GM03348 (cell line): ENCODE measurements at places on chromosomes 12 and 14.
A peak's percentile ranks its signal among the peaks of the same experiment; 100 is the strongest.

GRCh38 chr14:31241450-31242114 is 34.0 kb upstream of the HECTD1 start:
- no peak for DNase-seq

- no peak for DNase-seq
Measured at GRCh38 chr12:32265951-32266350, 133.4 kb upstream of the FGD4 start.

DNA sequence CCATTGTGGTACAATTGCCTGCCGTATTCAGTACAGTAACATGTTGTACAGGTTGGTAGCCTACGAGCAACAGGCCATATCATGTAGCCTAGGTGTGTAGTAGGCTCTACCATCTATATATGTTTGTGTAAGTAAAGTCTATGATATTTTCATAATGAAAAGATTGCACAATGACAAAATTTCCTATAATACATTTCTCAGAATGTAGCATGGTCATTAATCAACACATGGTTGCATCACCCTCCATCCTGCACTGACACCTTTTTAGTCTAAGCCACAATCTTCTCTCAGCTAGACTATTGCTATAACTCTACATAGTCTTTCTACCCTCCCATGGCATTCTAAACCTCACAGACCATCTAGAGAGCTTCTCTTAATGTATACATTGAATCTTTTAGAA is 158.5 kb upstream of the HMGA2 start:
- DNase-seq: no peak

DNA sequence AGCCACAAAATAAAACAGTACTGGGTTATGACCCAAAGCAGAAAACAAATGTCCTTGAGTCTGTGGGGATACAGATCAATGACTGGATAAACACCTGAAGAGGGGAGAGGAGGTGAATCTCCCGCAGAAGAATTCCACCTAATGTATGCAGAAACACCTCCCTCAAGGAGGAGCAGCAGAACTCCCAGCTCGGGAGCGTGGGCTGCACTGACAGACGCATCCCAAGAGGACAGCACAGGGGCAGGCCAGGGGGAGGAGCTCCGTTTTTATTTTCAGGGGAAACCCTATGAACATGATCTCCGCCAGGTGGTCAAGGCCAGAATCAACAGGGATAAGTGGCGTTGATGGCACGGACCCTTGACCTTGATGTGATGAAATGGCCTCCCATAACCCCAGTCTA is 41.8 kb upstream of the PPP2R5C start:
- DNase-seq: no peak

DNA sequence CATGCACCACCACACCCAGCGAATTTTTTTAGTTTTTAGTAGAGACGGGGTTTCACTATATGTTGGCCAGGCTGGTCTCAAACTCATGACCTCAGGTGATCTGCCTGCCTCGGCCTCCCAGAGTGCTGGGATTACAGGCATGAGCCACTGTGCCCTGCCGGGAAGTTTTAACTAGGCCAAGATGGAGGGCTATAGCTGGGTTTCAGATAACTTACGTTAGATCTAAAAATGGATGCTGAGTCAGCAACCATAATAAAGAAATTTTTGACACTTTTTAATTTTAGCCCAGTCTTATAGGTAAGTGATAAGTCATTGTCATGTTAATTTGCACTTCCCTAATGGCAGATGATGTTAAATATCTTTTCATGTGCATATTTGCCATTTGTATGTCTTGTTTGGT is 14.4 kb downstream of the ZDHHC17 start:
- no peak for DNase-seq

DNA sequence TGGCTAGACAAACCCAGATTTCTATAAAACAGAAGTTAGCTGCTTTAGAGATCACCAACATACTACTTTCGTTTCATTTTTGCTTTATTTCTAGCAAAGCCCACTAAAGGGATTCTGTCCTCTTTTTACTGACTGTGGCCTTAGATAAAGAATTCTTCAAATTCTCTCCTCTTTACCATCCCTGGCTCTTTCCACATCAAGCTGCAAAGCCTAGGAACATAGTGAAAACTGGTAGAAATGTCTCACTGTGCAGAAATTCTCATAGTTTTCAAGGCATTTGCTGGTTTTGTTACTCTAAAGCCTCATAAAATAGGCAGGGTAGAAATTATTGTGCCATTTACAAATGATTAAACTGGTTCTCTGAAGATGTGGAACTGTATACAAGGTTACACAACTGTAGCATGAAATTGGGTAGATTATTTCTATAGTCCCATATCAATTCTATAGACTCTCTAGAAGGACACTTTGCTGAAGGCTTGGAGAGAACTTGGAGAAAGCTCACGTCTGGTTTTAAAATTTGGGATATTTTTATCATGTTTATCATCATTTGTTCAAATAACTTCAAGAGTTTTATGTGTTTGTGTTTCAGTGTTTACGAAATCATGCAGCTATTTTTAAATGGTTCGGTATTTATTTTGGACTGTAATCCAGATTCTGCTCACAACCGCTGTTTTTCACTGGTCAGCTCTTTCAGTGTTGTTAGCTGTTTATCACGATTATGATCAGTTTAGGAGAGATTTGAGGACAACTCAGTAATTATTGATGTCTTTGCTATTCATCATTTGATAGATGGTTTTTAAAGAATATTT is 36.7 kb upstream of the CSRP2 start:
- peak; percentile 35 for DNase-seq

GRCh38 chr14:96627386-96627785 is 125.2 kb downstream of the PAPOLA start:
- DNase-seq: no peak

- DNase-seq: no peak
Measured at GRCh38 chr12:1808036-1808797, 12.1 kb upstream of the LRTM2 start.

- no peak for DNase-seq
Measured at GRCh38 chr12:56867216-56867615, 67.0 kb downstream of the SDR9C7 start.

GRCh38 chr12:109831929-109832328 is 1.3 kb downstream of the TRPV4 start:
- no peak for DNase-seq

GRCh38 chr12:13834241-13834640 is 147.2 kb downstream of the GRIN2B start:
- no peak for DNase-seq

- DNase-seq: peak; percentile 47
Measured at GRCh38 chr12:114368685-114369452, 37.1 kb downstream of the TBX5 start.

- peak; percentile 87 for DNase-seq
Measured at GRCh38 chr12:51531978-51532497, 59.0 kb upstream of the SCN8A start.

GRCh38 chr12:75933101-75933500 is 98.5 kb downstream of the PHLDA1 start:
- peak; percentile 72 for DNase-seq

- no peak for DNase-seq
Measured at GRCh38 chr14:62308316-62308715, 546.1 kb downstream of the SNAPC1 start.

DNA sequence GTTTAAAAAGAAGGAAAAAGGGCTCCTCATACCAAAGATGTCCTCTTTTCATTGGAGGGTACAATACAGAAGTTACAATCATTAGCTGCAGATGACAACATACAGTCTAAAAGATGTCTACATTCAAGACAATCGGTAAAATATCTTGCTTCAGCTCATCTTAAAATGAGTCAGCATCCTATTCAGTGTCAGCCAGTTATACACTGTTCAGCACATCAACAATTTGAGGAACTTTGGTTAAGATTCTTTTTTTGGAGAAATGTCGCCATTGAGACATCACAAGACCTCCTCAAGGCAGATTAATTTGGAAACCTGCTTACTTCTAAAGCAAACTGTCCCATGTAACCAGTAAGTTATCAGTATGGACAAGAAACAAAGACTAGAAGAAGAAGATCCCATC is 100.7 kb upstream of the SLC38A4 start:
- no peak for DNase-seq

GRCh38 chr14:63642656-63643382 is 1.1 kb upstream of the WDR89 start:
- no peak for DNase-seq

DNA sequence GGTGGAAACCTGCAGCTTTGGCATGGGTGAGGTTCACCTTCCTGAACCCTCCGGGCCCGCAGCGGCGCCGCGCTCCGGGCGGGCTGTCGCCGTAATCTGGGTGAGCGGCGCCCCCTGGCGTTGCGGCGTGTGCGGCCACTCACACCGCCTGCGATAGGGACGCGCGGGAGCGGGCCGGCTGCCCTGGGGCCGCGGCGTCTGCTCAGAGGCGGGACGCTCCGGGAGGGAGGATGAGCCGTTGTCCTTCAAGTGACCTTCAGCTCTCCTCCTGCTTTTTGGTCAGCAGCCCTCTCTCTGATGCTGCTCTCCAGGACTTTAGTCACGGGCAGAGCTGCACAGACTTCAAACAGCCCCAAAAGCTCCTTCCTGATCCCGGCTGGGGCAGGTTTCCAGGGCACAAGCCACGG is 211.7 kb upstream of the FKBP4 start:
- peak; percentile 93 for DNase-seq

DNA sequence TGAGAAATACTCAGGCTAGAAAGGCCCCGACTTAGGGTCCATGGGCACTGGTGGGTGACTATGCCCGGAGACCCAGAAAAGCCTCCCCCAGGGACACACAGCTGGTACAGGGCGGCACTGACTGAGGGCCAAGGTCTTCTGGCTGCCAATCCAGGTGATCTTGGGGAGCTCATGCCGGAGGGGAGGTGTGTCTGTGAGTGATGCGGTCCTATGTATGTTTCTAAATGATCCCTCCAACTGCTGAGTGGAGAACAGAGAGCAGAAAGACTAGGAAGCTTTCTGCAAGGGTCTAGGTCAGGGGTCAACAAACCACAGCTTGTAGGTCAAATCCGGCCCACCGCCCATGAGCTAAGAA is 391 bp downstream of the SERPINA4 start:
- DNase-seq: no peak

GRCh38 chr12:1373901-1374735 is 220.3 kb downstream of the FBXL14 start:
- DNase-seq: peak; percentile 82

DNA sequence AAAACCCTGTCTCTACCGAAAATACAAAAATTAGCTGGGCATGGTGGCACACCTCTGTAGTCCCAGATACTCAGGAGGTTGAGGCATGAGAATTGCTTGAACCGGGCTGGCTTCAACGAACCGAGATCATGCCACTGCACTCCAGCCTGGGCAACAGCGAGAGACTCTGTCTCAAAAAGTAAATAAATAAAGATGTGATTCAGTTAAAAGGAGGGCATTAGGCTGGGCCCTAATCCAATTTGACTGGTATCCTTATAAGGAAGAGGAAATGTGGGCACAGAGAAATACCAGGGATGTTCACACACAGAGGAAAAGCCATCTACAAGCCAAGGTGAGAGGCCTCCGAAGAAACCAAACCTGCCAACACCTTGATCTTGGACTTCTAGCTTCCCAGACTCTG is 10.1 kb upstream of the DCAF4 start:
- no peak for DNase-seq

DNA sequence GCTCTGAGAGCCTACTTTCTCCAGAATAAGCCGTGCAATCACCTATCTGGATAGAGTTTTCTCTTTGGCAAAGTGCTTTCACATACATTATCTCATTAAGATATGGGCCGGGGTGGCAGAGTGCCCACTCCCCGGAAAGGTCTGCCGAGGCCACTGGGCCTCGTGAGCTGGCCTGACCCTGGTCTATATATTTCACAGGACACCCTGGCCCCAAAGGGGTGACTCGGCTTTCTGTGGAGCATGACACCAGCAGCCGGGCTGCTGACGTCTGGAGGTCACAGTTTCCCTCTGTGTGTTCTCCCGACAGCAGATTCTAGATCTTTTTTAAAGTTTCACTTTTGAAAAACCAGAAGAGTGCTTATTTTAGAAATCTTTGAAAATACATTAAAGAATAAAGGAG is 27.9 kb upstream of the ATP2A2 start:
- no peak for DNase-seq

DNA sequence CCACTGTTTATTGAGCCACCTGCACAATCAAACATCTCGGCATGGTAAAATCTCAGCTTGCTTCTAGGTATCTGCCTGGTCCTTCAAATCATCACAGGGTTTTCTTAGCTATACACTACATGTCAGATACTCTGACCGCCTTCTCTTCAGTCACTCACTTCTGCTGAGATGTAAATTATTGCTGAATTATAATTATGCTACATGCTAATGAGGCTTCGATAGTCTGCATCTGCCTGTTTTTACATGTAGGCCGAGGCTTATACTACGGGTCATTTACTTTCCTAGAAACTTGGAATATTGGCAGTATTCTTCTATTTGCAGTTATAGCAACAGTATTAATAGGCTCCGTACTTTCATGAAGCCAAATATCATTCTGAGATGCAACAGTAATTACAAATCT is 77.6 kb downstream of the SINHCAF start:
- DNase-seq: no peak

DNA sequence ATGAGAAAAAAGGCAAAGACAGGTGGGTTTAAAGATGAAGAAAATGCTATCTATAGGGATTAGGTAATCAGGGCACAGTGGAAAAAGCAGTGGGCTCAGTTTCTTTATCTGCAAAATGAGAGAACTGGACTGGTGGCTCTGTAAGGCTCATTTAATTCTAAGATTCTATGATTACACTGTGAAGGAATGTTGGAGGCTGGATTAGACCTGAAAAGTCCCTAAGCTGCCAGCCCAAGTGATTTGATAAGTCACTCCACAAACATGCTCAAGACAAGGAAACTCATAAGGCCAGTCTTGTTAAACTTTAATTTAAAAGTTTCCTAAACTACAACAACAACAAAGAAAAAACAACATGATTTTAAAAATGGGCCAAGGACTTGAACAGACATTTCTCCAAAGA is 75.1 kb downstream of the DCAF5 start:
- peak; percentile 75 for DNase-seq

DNA sequence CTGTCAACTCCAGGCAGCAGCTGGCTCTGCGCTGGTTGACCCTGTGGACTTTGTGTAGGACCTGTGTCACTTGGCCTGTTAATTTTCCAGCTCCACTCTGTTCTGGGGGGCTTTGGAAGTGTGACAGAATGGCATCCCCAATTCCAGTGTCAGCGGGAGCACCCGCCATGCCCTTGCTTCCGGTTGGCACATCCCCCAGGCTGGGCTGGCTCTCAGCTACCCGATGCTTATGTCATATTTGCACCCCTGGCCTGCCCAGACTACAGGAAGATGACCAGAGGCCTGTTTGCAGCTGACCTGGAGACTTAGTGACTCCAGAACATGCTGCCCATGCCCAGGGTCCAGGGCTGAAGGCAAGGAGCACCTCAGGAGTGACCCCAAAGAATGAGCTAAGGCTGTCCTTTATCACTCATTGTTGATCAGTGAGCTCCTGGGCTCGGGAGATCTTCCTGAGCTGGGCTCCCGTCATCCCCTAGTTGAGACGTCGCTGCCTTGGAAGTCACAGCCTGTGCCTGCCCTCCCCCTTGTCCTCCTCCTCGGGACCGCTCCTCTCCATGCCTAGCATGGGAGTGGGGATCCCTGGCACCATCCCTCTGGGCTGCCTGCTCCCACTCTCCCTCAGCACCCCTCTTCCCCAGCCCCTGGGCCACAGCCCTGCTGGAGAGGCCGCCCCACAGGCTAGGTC is 163.4 kb upstream of the RTL1 start:
- DNase-seq: no peak

- DNase-seq: no peak
Measured at GRCh38 chr12:132196038-132196872, 52.0 kb downstream of the NOC4L start.
